Hematopoietic multipotent progenitor cell treated with erythropoietin and hydrocortisone succinate and interleukin-3 and kit ligand, for 15 days (in vitro differentiated cells): ENCODE measurements at places on chromosomes 4 and X.

DNA sequence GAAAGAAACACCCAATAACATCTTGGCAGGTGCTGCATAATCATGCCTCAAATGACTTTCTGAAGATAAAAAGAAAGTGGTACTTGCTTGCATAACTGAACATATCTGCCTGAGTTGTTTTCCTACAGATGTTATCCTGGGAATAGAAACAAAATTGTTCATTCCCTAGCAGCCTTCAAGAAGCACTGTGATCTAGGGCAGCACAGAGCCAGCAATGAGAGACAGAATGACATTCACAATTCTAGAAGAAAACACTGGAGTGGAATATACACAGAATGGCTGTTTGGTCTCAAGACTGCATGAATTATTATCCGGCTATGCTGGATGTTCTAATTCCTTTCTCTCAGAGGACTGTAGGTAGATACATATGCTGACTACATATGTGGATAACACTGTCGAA is 790.9 kb downstream of the PDHA2 start:
- no peak for DNase-seq

GRCh38 chrX:97102938-97103337 is 219.2 kb downstream of the RPA4 start:
- no peak for DNase-seq

DNA sequence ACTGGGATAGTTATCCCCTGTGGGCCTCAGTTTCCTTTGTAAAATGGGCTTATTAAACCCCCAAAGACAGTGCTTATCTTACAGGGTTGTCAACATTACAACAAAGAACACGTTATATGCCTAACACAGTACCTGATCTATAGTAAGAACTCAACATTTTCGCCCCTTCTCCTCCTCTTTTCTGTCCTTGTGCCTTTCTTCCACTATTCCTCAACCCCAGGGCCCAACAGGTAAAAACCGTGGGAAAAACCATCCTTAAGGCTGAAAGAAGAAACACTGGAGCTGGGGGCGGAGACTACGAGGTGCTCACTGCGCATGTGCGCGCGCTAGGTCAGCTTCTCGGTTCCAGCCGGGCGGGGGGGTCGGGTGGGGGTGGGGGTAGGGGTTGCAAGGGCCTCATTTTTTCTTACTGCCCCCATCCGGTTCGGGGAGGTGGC is 426 bp upstream of the XIAP start:
- peak; percentile 73 for DNase-seq

DNA sequence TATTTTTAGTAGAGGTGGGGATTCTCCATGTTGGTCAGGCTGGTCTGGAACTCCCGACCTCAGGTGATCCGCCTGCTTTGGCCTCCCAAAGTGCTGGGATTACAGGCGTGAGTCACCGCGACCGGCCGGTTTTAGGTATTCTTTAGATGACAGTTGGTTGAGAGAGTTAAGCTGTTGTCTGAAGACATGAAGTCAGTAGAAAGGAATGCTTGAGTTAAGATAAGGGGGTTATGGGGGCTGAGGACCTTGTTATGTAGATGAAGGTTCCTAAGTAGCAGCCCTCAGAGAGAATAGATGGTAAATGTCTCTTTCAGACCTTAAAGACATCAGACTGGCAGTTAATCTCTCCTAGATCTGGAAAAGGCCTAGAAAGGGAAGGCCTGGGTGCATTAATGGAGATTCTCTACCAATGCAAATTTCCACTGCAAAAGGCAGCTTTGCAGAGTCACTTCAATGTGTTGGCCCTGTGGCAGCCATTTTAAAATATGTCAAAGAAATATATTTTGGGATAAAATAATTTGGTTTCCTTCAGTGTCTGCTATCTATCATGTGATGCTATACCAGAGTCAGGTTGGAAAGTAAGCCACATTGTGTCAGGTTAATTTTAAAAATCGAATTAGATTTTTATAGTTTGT is 6.4 kb upstream of the ZNF674 start:
- DNase-seq = no peak

GRCh38 chrX:112643721-112644120 is 36.0 kb downstream of the LHFPL1 start:
- no peak for DNase-seq

- no peak for DNase-seq
Observed at GRCh38 chr4:182144626-182145333, 98.4 kb upstream of the TENM3 start.

- DNase-seq = no peak
Observed at GRCh38 chr4:126396703-126397102, 1081.9 kb downstream of the FAT4 start.

DNA sequence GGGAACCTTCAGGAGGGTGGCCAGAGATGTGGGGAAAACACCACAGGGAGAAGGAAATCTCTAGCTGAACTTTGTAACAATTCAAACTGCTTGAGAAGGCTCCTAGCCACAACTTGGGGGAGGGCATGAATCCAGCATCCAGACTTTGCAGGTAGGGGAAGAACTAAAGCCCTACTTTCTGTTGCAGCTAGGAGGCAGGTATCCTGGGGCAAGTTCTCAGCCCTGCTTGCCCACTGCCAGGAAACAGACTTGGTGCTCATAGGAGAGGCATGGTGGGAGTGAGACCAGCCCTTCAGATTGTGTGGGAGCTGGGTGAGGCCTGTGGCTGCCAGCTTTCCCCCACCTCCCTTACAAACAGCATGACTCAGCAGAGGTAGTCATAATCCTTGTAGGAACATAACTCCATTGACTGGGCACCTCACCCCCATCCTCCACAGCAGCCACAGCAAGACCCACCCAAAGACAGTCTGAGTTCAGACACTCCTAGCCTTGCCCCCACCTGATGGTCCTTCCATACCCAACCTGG is 209.5 kb upstream of the CPEB2 start:
- DNase-seq = no peak

GRCh38 chr4:96708766-96709165 is 868.9 kb downstream of the PDHA2 start:
- no peak for DNase-seq

DNA sequence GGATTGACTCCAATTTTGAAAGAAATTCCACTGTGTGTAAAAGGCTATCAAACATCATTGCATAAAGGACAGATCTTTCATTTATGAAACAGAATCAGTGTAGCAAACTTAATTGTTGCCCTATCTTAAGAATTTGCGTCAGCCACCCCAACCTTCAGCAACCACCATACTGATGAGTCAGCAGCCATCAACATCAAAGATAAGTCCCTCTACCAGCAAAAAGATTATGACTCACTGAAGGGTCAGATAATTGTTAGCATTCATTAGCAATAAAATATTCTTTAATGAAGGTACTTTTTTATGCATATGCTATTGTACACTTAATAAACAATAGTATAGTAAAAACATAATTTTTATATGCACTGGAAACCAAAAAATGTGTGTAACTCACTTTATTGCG is 15.8 kb upstream of the GRSF1 start:
- DNase-seq = no peak

DNA sequence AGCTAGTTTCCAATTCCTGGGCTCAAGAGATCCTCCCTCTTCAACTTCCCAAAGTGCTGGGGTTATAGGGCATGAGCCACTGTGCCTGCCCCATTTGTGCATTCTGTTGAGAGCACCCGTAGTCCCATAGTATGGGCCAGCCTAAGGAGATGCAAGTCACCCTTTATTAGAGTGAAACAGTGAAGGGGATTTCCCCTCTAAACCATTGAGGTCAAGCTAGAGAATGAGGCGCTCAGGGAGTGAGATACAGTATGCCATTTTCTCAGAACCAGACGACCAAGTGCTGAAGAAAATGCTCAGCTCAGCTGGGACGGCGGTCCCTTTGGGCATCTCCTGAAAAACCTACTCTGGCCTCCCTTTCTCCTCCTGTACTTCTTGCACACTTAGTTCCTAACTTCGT is 18.7 kb downstream of the RNF4 start:
- no peak for DNase-seq

- no peak for DNase-seq
Observed at GRCh38 chr4:1500231-1500965, 94.2 kb upstream of the NKX1-1 start.

GRCh38 chr4:19655666-19656065 is 596.0 kb upstream of the SLIT2 start:
- no peak for DNase-seq
